CD8-positive, alpha-beta memory T cell (primary cell): ENCODE measurements at places on chromosomes 7 and 10.
A peak's percentile ranks its signal among the peaks of the same experiment; 100 is the strongest.

GRCh38 chr10:24821986-24822385, 98.3 kb upstream of the ARHGAP21 start:
- no peak for DNase-seq

DNA sequence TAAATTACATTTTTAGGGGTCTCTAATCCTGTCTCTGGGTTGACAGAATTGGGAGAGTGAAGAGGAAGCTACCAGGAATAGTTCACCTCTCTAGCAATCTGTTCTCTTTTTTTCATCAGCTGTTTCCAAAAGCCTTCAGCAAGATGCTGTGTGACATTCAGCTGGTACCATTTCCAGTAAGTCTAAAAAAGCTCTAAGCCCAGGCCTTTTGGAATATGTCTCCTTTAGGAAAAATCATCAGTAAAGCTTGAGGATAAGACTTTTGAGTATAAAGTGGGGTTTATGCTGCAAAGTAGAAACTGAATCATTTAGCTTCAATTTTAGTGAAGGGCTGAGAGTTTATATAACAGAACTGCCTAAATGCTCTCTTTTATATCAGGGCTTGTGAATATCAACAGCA, 81.5 kb downstream of the CCNY start:
- no peak for DNase-seq

DNA sequence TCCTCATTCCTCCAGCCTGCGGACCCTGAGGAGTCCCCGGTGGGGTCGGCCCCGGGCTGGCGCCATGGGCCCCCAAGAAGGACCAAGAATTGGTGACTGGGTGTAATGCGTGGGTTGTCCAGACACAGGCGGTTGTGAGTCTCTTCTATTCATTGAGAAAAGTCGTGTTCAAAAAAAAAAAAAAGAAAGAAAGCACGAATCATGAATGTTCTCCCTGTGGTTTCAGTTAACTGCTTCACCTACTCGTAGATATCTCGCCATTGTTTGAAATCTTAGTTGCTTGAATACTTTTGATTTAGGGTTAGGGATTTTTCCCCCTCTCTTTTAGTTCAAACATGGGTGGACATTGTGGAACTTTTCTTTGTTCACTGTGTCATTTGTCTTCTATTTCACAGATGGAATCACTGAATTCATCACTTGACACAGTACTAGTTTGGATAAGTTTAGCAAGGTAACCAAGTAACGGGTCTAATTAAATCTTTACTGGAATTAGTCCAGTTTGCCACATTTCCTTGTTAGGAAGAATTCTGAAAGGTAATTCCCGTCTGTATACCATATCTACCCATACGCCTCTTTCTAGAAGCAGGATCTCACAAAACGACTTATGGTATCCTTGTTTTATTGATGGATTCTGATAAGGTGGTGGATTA, 775 bp downstream of the STARD3NL start:
- peak; percentile 57 for DNase-seq

- DNase-seq = no peak
These were observed 59.6 kb upstream of the ZNF32 start for GRCh38 chr10:43708262-43708661.

GRCh38 chr7:155448632-155449007, 9.3 kb upstream of the EN2 start:
- no peak for DNase-seq

- DNase-seq = no peak
These were observed 137.0 kb downstream of the PTPRN2 start for GRCh38 chr7:158450476-158451124.

DNA sequence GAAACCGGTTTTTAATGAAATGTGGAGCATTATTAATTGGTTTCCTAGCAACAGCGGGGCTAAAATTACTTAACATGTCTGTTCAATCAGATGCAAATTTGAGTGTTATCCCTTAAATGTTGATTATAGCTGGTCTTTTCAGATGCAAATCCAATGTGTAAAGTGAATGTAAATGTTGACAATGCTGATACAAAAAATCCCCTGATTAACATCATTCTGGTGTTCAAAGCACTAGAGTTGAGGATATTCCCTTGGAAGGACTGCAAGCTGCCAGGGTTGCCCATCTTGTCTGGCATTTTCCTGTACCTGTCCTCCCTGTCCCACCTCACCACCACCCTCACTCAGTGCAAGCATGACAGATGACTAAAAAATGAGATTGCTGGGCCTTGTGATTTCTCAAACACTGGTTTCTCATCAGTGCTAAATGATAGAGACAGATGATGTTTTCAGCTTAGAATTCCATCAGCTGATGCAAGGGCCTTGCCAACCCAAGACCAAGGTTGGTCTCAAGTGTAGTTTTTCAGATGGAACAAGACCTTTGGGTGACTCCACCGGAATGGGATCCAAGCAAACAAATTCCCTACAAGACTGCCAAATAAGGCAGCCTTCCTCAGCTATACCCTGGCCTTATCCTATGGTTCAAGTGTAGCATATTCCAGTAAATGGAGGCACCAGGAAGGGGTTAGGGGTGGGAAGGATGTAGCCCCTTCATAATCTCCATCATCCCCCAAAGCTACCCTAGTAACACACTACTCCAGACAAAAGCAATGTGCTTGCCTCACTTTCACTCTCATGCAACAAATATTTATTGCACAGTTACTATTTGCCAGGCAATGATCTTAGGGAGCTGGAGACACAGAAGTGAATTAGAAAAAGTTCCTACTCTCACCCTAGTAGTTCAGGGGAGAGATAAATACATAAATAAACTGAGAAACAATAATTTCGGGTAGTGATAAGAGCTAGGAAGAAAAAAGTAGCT, 54.9 kb downstream of the JAZF1 start:
- DNase-seq = no peak
